ENCODE measurements at places on chromosomes 7 and 10.

- no peak for DNase-seq
Measured at GRCh38 chr10:19451937-19452336, 364.3 kb upstream of the PLXDC2 start.

- no peak for DNase-seq
Measured at GRCh38 chr10:92756201-92757065, 66.7 kb downstream of the HHEX start.

- DNase-seq = no peak
Measured at GRCh38 chr7:102258749-102259107, 27.9 kb upstream of the SH2B2 start.

GRCh38 chr10:27245836-27246235 lies 5.2 kb upstream of the ACBD5 start:
- no peak for DNase-seq

All from 8988T (cell line).